Heart right ventricle (tissue), 16 donors: ENCODE measurements at places on chromosomes 7 and 10. TPM values are rescaled to one million over a fixed set of nuclear protein-coding genes. Genes with fewer than 3 reads are reported as not detected.
A peak's percentile ranks its signal among the peaks of the same experiment; 100 is the strongest.

GRCh38 chr10:45468079-45468478 lies 94.1 kb downstream of the ALOX5 start:
- no peak for DNase-seq

- no peak for DNase-seq
Observed at GRCh38 chr7:84060000-84060399, 134.6 kb downstream of the SEMA3A start.

Gene HPS1
- 32.8 TPM for total RNA-seq

DNA sequence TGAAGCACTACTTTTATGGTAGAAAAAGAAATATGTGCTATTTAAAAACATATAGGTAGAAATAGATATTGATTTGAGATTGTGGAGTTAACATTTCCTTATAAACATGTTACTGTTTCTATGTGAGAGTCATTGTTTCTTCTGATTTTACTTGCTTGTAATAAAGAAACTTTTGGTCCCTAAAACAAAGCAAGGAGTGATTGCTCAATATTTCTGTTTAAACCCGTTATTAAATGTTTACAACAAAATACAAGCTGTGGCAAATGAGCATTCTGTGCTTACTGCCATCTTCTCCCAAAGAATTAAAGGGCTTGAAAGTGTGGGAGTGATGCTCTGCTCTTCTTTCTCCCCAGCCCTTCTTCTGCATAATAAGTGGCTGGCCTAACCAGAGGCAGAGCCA lies 22.7 kb upstream of the CBLL1 start:
- DNase-seq = no peak

DNA sequence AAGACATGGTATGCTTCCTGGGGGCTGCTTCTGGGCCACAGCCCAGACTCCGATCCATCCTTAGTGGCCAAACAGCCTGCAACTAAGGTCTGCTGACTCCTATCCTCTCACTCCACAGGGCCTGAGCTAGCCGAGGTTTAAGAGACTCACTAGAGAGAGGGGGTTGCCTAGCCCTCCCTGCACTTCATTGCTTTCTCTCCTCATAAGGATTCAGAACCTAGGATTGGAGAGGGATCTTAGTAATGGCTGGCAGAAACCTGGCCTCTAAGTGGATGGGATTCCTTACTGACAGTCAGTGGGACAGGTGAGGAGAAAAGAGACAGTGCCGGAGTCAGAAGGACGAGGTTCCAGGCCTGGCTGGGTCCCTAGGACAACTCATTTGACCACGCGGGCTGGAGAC lies 8.2 kb upstream of the DDIT4 start:
- no peak for DNase-seq

- DNase-seq = no peak
Observed at GRCh38 chr7:42233695-42234331, 3.2 kb downstream of the GLI3 start.

DNA sequence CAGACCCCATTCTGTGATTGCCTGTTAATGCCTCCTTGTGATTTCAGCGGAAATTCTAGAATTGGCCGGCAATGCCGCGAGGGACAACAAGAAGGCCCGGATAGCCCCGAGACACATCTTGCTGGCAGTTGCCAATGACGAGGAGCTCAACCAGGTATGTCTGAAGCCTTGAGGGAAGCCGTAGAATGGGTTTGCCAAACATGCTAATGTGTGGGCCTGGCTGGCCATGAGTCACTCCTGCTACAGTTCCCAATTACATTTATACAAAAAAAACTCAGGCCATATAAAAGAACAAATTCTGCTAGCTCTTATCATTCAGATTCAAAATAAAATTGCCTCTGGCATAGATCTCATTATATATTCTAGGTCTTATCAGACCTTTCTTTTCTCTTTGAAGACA lies 37.4 kb downstream of the MACROH2A2 start:
- no peak for DNase-seq

- DNase-seq = no peak
Observed at GRCh38 chr10:63052083-63052482, 81.0 kb upstream of the NRBF2 start.

DNA sequence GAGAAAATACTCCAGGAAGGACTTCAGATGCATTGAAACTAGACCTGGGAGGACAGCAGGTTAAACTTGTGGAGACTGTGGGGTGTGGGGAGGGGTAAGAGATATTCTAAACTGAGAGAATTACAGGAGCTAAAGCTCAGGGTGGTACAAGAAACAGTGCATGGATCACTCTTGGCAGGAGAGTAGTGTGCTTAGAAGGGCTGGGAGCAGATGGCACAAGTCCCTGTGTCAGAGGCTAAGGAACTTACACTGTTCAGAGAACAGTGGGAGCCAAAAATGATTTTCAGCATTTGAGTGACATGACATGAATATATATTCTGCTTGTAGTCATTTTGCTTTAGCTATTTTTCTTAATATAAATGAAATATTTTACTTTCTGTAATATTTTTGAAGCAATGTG lies 36.0 kb upstream of the LAMB1 start:
- no peak for DNase-seq

DNA sequence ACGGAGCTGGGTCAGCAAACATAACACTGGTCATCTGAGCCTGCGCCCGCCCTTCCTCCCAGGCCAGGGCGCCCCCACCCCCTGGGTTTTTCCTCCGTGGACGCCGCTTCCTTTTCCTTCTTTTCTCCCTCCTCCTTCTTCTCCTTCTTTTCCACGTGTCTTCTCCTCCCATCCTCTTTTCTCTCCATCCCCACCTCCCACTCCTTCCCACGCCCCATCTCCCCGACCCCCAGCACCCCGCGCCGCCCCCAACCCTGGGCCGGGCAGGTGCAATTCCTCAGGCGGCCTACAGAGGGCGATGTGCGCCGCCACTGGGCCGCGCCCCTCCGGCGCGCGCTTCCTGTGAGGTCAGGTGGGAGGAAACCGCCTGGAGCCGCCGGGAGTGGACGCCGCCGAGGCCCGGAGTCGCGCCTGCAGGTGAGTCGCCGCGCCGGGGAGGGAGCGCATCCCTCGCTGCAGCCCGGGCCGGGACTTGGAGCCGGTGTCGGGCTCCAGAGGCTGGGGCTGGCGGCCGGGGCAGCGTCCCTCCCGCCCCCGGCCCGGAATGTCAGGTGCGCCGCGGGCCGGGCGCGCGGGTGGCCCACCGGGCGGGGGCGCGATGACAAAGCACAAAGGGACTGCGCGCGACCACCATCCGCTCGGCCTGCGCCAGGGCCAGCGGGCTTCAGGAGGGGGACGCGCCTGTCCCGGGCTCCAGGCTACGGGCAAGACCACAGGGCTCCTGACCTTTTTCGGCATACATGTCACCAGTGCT lies at the start of gene FAM241B:
Gene FAM241B (plus strand): TSS at position 351 of the 754 bp plus-strand sequence. CDS start 1,497 bp downstream, outside the sequence.
- peak; percentile 64 for DNase-seq

DNA sequence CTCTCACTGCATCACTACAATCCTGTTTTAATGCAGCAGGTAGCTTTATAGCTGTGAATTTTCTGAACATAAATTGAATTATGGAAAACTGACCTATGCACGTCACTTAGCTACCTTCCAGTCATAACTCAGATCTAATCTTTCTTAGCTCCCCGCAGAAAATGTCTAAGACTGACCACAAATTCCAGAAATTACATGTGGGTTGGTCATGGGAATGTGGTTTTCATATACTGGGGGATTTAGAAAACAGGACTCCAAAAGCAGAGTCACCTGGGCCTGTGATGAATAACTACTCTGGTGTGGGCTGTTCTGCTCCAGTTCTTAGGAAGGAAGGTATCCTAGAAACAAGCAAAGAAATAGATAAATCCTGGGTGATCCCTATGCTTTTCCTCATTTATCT lies 178.4 kb upstream of the LRRTM3 start:
- DNase-seq = no peak

Gene NUTM2E
- total RNA-seq = not detected
